ENCODE measurements at places on chromosomes 1 and 21.
A peak's percentile ranks its signal among the peaks of the same experiment; 100 is the strongest.

DNA sequence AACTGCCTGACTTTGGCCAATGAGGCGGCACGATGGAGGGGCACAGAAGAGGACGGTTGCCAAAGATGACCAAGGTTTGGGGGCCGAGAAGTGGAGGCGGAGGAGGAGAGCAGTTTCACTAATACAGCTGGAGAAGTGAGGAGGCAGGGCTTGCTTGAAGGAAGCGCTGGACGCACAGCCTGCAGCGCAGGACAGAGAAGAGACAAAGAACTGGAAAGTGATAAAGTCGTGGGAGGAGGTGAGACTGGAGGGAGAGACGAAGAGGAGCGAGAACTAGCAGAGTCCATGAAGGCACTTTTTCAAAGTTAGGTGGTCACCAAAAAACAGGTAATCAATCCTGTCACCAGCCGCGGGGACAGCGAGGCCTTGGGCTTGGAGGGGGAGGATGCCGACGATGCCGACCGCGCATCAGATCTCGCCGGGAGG lies 771 bp downstream of the PACC1 start:
- DNase-seq: peak; percentile 20

DNA sequence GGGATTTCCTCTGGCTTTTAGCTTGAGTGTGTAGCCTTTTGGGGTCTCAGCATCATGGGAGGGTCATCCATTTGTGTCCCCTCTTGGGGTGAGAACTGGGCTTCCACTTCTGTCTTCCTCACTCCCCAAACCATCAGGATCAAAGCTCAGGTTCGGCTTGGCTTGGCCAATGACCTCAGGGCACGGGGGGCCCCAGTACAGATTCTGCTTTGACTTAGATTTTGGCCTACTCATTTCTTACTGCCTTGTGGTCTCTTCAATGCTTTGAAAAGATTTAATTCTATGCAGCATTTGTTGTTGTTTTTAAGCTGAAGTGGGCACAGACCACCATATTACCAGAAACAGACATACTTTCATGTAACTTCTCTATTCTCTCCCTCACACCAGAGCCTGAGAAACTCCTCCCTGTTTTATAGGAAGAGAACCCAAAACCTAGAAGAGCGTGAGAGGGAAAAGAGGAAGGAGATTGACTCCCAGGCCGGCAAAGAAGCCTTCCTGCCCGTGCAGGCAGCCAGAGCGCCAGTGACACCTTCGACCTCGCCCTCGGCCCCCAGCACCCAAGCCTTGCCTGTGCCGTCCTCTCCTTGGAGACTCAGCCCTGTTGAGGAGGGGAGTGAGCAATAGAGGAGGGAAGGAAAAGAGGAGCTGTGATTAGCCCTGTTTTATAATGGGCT lies 1.9 kb upstream of the S100A3 start:
- no peak for DNase-seq

DNA sequence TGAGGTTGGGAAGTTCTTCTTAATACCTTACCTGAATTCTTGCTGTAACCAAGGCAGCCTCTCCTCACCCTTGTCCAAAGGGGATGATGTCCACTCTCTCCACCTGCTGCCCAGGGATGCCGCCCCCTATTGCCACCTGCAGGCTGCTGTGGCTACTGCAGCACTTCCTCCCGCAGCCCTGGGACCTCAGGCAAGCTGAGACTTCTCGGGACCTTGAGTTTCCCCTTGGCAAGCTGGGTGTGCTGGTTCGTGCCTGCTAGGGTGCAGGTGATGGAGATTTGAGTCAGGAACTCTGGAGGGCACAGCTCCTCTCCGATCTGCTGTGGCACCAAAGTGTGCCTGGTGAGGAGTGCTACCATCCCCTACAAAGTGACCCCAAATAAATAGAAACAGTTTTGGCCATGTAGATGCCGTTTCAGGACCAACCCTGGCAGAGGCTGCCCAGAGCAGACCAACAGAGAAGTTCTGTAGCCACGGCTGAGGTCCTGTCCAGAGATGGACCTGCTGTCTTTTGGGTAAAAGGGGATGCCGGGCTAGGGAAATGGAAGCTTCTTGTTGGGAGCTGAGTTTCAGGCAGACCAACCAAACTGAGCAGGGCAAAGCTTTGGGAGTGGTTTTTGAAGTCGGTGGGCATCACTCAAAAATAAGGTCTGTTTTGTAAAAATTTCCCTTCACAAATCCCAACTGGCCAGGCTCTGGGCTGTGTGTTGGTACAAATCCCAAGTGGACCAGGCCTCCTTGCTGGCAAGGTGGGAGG lies 31.7 kb downstream of the RUNX3 start:
- DNase-seq: peak; percentile 33

DNA sequence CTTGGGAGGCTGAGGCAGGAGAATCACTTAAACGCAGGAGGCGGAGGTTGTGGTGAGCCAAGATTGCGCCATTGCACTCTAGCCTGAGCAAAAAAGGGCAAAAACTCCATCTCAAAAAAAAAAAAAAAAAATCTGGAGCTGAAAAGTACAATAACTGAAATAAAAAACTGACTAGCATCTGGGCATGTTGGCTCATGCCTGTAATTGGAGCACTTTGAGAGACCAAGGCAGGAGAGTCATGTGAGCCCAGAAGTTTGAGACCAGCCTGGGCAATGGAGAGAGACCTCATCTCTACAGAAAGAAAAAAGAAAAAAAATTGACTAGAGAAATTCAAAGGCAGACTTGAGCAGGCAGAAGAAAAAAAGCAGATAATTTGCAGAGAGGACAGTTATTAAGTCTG lies 18.1 kb downstream of the CLDN19 start:
- no peak for DNase-seq

Data from fibroblast of skin of back (primary cell).